ENCODE measurements at places on chromosomes 3 and 15.

DNA sequence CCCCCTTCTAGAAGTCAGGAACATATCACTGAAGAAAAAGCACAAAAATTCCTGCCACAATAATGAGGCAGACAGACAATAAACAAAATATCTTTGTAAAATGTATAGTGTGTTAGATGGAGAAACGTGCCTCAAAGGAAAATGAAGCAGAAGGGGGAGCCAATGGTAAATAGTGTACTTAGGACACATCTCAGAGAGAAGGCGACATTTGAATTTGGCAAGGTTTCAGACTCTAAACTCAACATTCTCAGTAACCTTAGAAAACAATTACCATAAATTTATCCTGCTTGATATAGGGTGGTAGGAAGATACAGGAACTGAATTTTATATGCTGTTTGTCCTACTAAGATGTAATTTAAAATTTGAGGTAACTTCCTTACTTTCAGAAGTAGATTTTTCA, 52.6 kb upstream of the PTX3 start:
- DNase-seq = no peak

DNA sequence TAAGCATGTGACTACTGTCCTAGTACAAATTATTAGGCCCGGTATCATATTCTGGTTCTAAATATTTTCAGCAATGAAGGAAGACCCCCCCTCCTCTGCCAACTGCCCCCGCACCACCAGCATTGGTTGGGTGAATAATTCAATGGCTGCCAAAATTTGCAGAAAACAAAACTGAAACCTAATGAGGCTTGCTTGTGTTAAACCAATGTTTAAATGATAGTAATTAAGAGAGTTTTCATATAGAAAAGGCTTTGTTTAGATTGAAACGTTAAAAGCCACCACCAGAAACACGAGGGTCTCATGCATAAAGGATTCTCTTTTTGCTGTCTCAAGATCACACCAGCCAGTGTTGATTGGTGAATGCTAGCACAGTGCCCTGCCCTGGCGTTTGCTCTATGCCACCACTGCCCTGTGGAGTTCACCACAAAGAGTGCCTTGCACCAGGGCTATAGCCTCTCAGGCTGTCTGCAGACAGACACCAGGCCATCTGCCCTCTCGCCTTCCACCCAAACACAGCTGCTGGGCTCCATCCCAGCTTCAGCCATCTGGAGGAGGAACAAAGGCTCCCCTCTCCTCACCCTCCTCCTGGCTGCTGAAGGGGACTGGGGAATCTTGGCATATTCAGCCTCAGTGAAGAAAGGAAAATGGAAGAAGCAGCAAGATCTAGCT, 200.3 kb upstream of the PFN2 start:
- DNase-seq = no peak

GRCh38 chr15:77836906-77837648, 204.4 kb upstream of the LINGO1 start:
- no peak for DNase-seq

DNA sequence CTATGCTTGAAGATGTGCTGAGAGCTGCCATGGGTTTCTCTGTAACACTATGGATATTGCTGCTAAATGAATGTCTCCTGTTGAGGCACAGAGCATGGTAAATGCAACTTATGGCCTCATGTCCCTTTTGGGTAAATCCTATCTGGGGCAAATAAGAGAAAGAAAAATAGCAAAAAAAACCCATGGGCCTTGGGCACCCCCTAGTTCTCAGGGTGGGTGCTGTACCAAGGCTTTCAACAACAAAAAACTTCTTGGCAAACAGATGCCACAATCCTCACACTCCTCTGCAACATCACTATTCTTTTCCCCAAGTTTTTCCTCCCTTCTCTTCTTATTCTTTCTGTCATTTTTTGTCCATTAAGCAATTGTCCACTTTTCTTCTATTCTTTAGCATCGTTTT, 340.1 kb upstream of the ROBO2 start:
- no peak for DNase-seq

DNA sequence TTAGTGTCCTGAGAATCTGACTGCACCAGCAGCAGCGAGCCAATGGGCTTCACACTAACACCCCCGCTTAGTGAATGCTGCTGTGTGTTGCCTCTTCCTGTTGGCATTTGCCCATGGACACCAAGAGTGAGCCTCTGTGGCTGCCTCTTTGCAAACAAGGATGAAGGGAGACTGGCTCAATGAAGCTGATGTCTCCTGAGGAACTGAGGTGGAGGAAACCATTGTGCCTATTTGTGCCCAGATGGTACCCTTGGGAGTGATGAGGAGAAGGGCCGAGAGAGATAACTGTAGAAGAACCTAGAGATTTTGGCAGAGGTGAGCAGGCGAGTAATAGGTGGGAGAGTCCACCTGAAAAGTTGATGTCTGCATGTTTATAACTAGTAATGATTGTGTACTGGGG, 51.2 kb downstream of the IL20RB start:
- DNase-seq = no peak

DNA sequence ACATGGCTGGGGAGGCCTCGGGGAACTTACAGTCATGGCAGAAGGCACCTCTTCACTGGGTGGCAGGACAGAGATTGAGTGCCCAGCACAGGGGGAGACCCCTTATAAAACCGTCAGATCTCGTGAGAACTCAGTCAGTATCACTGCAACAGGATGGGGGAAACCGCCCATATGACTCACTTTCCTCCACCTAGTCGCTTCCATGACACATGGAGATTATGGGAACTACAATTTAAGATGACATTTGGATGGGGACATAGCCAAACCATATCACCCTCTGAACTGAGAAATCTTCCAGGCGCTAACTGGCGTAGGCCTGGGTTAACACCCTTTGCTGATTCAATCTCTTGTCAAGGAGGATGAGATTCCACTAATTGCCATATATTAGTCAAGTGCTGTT, 392.3 kb downstream of the FEZF2 start:
- no peak for DNase-seq

DNA sequence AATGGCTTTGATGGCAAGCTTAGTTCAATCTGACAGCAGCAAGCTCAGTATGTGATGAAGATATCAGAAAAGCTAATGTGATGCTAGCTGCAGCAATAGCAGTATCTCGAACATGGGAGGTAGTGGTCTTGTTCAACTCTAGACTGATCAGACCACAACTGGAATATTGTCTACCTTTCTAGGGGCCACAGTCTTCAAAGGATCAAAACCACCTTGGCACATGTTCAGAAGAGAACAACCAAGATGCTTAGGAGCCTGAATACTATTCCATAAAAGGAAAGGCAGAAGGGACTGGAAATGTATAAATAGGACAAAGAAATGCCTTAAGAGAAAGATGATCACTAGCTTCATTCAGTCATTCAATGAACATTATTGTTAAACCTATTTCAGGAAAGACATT, 2.3 kb downstream of the C3orf70 start:
- no peak for DNase-seq

DNA sequence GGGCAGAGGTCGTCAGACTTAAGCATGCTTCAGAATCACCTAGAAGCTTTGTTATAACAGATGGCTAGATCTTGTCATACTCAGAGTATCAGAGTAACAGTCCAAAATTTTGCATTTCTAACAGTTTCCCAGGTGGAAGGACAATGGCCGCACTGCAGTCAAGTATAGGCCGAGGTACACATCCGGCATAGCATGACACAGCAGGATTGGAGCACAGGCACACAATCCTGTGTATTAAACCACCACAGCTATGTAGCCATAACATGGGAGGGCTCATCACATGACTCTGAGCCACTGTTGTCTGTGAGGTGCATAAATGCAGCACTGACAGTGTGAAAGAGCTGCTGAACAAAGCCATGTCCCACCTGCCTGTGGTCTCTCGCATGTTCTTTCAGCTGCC, 85.7 kb upstream of the RNF7 start:
- no peak for DNase-seq

- no peak for DNase-seq
These were observed 70.4 kb upstream of the ATP11B start for GRCh38 chr3:182722907-182723306.

Data from renal cortical epithelial cell (primary cell).